ENCODE measurements at places on chromosomes 11 and 22.

- no peak for DNase-seq
Measured at GRCh38 chr11:22930816-22931594, 70.7 kb upstream of the CCDC179 start.

DNA sequence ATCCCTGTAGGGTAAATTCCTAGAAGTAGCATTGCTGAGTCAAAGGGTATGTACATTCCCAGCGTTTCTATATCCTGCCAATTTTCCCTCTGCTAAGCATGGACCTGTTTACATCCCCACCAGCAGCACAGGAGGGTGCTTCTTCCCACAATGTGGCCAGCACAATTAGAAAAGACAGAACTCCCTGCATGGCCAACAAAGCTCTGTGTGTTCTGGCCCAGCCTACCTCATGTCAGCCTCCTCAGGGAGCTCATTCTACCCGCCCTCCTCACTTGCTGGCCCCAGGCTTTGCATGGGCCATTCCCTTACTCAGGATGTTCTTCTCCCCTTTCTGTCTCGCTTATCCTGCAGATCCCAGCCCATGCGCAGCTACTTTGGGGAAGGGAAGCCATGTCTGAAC, 186.1 kb downstream of the DSCAML1 start:
- no peak for DNase-seq

DNA sequence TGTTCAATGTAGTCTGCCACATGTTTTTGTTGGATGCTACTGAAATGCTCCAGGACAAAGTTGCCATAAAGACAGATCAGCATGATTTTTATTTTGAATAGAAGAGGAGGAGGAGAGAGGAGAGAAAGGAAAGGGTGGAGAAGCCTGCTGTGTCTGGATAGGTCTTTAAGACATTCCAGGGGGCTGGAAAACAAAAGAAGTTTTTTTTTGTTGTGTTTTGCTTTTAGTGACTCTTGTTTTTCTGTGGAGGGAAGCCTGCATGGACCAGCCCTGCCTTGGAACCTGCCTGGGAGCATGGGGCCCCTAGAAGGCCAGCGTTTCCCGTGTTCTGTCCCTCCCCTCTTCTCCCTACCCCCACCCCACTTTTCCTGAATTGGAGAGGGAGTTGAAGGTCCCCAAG, 2.3 kb downstream of the TSPAN18 start:
- no peak for DNase-seq

- no peak for DNase-seq
Measured at GRCh38 chr11:112345706-112346105, 85.0 kb upstream of the PLET1 start.

- no peak for DNase-seq
Measured at GRCh38 chr22:49561976-49562375, 265.7 kb downstream of the BRD1 start.

DNA sequence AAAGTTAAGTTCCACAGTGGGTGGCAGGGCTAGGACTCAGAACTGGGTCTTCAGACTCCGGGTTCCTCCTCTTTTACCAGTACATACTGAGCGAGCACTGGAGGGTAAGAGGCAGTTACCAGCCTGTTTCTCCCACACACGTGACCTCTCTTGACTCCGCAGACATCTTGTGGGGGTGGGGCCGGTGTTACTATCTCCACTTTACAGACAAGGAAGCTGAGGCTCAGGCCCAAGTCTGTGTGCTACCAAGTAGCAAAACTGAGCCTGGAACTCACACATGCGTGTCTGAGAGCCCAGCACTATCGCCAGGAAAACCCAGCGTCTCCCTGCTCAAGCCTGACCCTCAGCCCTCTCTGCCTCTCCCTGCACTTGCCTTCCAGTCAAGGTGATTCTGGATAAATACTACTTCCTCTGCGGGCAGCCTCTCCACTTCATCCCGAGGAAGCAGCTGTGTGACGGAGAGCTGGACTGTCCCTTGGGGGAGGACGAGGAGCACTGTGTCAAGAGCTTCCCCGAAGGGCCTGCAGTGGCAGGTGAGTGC, 16.0 kb upstream of the SMIM35 start:
- peak; percentile 64 for DNase-seq

- DNase-seq, result no peak
Measured at GRCh38 chr11:130215531-130216220, 56.1 kb downstream of the ST14 start.

DNA sequence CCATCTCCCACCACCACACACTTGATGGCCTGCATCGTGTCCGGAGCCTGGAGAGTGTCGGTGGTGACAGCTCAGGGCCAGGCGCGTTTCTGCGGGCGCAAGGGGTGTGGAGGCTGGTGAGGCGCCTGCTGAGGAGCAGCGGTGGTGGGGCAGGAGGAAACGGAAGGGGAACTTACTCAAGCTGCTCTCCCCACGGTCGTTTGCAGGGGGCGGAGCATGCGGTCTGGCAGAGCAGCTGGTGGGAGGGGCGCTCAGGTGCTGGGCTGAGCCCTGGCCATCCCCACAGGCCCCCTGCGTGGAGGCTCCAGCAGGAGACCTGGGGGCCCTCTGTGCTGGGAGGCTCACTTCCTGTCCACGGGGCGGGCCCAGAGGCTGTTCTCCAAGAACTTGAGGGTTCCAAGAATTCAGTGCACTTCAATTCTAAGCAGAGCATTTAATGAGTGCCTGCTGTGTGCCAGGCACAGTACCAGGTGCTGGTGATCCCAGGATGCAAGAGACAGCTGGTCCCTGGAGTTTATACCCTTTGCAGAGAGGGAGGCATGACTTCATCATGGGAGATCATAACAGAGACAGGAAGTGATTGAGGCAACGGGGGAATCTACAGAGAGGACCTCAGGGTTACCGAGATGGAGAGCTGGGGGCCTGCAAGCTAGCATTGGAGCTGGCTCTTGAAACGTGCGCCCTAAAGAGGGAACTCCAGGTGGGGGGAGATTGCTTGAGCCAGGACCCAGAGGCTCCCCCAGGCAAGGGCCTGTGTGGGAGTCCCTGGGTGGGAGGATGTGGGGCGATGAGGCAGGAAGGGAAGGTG, at the start of gene RAC2:
Gene RAC2, minus strand, starts transcription at position 156 of the 808 bp plus-strand sequence. Its CDS starts 121 bp downstream, at position 35.
- peak; percentile 96 for DNase-seq

GRCh38 chr11:114036147-114036811, 23.2 kb upstream of the ZBTB16 start:
- DNase-seq, result peak; percentile 50

GRCh38 chr11:32231909-32232493, 141.1 kb downstream of the RCN1 start:
- DNase-seq, result peak; percentile 40

DNA sequence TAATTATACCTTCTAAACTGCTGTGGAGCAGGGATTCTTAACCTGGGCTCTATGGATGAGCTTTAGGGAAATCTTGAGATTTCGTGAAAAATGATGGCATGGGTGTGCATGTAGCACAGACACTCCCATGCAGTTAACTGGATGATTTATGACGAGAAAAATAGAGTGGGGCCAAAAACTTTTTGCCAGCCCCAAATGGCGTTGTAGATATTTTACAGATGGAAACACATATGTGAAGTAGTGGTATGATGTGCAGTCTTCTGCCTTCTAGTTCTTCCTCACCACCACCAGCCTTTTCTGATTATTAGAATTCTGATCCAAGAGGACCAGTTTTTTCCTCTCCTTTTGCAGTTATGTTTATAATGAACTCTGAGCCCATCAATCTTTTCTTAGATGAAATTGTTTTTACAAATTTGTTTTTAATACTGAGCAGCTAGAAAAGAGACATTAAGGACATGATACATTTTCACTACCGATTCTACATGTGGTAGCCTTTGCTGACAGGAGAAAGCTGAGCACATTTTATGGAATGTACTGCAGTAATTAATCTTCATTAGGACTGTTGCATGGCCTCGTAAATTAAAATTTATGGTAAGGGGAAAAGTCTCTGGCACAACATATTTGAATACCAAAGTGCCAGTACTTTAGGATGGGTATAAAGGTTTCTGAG, 261.4 kb downstream of the DDX10 start:
- no peak for DNase-seq

- DNase-seq, result no peak
Measured at GRCh38 chr11:74730571-74731260, 510 bp downstream of the CHRDL2 start.

GRCh38 chr11:110076371-110076965, 16.7 kb upstream of the ZC3H12C start:
- peak; percentile 71 for DNase-seq

- no peak for DNase-seq
Measured at GRCh38 chr11:130772266-130773227, 143.7 kb downstream of the SNX19 start.

DNA sequence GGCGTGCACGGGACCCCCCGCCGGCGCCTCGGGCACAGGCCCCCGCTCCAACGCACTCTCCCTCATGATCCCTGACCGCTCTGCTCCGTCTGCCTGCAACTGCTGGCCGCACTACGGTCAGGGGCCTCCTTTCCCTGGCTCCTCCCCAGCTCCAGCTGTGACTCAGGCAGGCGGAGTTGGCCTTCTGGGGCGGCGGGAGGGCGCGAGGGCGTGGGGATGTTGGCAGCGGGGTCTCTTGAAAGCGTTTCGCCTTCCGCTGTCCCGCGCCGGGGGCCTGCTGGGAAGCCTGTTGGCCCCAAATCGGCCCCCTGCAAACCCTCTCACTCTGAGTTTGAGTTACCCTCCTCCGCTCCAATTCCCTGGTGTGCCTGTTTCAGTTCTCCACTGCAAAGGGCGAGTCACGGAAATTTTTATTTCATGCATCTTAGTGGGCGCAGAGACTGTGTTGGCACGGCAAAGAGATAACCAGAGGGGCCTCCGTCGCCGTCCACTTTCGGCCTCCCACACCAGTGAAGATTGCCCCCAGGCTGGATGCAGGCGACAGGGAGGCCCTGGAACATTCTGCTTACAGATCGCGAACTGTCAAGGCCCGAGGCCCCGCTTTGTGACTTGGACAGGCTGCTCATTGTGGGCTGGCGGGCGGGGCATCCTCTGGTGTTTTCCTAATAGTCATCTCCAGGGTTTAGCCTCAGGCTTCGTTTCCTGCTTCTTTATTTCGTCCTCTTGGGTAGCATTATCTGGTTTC, at the start of gene CAVIN3:
Gene CAVIN3, minus strand, starts transcription at position 91 of the 745 bp plus-strand sequence. Its CDS starts 25 bp downstream, at position 66.
- no peak for DNase-seq

DNA sequence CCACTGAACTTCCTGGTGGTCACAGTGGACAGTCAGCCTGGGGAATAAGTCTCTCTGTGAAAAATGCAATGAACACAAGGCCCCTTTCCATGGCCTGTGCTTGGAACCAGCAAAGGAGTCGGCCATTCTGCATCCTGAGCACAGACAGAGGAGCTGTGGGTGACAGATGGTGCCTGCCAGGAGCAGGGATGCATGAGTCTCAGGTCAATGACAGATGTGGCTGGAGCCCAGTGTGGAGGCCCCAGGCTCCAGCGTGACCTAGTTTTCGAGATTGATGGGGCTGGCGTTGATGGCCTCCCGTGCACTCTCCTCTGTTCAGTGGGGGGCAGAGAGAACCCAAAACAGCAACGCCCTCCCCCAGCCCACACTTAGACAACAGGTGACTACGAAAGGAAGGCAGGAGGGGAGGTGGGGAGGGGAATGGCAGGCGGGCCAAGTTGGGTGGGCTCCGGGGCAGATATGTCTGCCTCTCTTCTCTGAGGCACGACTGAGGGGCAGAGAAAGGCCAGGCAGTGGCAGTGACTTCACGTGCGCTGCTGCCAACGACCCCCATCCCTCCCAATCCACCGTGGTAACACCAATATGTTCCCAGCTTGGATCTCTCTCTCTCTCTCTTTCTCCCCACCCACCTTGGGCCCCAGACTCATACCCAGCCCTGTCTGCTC, 34.4 kb upstream of the CD5 start:
- DNase-seq, result no peak

DNA sequence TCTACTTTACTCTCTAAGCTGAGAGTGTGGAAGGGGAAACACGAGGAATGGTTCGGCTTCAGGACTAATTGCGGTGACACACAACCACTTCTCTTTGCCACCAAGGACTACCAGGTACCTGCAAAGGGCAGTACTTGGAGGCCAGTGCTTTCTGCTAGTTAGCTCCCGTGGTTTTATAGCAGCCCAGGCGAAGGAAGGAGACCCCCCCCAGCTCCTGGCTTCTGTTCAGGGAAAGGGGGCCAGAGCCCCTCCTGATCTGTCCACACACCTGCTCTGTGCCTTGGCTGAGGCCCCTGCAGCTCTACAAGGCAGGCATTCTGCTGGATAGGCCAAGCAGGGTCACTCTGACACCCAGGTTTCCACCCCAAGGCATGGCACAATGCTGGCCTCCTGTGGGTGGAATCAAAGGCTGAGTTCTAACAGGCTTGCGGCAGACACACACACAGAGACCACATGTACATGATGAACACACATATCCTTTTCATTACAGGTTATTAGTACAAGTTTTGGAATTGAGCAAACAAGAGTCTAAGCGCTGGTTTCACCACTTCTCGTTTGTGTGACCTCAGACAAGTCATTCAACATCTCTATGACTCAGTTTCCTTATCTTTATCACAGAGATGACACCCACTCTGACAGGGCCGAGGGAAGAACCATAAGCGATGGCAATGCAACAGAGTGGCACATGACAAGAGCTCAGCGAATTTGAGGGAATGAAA, 7.5 kb downstream of the SERPIND1 start:
- DNase-seq, result no peak

DNA sequence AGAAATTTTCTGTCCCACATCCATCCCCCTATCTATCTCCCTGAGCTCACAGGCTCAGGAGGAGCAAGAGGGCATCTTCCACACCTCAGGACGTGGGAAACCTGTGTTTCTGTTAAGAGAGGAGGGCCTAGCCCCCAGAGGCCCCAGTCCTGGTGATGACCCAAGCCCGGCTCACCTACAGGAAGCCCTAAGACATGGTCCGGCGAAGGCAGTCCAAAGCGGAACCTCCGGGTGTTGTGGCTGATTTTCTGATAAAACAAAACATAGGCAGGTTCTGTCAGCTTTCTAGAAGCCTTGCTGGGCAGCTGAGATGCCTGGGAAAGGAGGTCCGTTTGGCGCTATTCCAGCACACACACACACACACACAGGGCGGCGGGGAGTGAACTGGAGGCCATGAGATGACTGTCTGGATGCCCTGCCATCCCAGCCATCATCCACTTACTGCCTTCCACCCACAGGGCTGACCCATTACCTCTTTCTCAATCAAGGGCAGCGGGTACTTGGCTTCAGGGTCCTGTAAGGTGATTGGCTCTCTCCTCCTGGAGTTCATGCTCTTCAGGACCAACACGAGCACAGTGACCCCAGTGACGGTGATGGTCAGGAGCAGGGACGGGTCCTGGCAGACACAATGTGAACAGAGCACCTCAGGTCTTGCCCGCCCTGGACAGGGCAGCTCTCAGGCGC, 882 bp downstream of the CYB5R2 start:
- DNase-seq, result no peak

DNA sequence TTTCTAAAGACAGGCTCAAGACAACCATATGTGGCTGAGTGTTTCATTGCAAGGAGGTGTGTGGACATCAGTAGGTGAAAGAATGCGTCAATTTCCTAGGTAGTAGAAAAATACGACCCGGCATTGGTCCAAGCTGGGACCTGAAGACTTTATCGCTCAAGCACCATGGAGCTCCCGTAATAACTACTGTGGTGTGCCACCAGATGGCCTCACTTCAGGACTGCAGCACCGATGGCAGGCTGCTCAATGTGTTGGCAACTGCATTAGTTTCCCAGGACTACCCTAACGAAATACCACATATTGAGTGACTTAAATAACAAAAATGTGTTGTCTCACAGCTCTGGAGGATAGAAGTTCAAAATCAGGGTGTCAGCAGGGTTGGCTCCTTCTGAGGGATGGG, 72.4 kb upstream of the FAT3 start:
- no peak for DNase-seq
